Activated CD4-positive, alpha-beta T cell treated with anti-CD3 and anti-CD28 coated beads, Interleukin-2, amount 50 U/mL, for 24 hours (primary cell): ENCODE measurements at places on chromosomes 12 and 14.

GRCh38 chr12:55039395-55040354, 19.9 kb downstream of the NEUROD4 start:
- no peak for DNase-seq

DNA sequence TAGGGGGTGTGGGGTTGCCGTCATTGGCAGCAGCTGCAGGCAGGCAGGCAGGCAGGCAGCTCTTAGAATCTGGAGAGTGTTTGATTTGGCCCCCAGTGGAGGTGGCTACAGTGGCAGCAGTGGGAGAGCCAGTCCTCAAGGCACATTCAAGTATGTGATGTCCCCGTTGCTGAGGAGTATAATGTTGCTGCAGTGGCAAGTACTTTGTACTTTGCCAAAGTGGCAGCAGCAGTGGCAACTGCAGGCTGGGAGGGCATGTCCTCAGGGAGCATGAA, 147.1 kb downstream of the PAPOLA start:
- DNase-seq, result no peak

DNA sequence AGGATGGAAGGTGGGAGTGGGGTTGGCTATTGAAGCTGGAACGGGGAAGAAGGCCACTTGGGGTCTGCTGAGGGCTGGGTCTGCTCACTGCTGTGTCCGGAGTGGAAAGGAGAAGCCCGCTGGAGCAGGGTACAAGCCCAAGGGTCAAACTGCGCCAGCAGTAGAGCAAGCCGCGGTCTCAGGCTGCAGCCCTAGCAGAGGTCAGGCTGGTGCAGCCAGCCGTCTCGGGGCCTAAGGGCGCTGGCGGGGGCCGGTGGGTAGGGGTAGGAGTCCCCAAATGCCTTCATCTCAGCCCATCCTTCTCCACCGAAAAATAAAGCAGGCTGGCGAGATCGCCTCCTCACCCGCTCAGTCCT, 718 bp upstream of the JDP2 start:
- DNase-seq, result no peak

DNA sequence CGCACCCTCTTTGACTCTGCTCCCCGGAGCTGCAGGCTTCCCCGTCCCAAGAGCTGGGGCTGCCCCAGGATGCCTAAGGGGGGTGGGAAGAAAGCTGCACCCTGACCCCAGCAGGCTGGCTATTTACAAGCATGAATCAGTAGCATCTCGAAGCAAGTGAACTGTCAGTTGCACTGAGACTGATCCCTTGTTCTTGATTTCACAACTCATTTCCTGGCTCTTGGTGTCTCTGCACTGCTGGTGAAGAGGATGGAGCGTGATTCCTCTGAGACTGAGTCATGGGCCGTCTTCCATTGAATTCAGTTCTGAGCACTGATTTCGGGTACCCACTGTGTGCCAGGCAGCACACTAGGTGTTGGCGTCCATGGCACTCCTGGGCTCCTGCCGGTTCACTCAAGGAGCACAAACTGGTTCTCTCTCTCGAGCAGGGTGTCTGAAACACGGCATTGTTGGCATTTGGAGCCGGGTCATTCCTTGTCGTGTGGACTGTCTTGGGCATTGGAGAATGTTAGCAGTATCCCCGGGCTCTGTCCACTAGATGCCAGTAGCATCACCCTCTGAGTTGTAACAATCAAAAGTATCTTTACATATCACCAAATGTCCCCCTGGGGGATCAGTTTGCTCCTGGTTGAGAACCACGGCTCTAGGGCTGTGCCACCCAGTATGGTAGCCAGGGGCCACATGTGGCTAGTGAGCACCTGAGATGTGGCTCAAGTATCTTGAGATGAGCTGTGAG, 86.9 kb downstream of the RIN3 start:
- DNase-seq, result no peak

DNA sequence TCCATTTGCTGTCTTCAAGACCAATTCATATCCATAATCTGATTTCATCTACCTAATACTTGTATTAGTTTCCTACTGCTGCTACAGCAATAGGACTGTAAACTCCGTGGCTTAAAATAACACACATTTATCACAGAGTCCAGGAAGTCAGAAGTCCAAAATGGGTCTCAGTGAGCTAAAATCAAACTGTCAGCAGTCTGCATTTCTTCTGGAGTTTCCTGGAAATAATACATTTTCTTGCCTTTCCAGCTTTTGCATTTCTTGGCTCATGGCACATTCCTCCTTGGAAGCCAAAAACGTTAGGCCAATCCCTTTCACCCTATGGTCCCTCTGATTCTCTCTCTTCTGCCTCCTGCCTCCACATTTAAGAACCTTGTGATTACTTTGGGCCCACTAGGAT, 239.8 kb downstream of the PRKD1 start:
- DNase-seq, result no peak

DNA sequence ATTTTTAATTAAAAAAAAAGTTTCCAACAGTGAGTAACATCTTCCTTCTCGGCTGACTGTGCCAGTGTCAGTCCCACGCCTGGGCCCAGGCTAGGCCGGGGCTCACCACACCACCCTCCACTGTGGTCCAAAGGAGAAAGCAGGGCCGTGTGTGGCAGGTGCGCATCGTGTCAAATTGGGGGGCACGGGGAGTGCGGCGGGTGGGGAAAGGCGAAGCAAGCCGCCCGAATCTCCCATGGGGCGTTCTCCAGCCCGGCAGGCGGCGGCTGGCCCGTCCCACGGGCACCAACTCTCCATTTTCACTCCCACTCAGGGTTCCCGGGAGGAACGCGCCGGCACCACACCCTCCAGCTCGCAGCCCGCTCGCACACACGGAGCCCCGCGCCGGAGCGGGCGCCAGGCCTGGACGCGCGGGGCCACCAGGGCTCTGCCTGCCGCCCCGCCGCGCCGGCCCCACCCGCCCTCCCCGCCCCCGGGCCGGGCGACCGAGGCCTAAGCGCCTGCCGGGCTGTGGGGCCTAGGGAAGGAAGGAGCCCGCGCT, 604 bp downstream of the EEA1 start:
- DNase-seq, result peak; percentile 44

- no peak for DNase-seq
Measured at GRCh38 chr12:114655934-114656749, 27.8 kb downstream of the TBX3 start.

GRCh38 chr12:31057671-31058070, 16.0 kb upstream of the DDX11 start:
- no peak for DNase-seq

DNA sequence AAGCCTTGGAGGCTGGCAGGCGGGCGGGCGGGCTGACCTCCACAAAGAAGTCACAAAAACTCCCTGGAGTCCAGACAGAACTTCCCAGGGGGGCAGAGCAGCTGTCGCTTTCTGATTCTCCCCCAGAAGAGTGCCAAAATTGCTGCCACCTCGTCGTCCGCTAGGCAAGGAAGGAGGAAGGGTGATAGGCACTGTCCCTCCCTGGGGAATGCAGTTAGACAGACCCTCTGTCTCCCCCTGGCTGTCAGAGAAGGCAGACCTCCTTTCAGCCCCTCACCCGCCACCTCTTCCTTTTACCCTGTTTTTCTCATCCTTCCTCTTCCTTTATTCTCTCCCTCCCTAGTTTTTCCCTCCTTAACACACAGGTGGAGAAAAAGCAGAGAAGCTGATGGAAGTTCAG, 18.7 kb downstream of the GRIN2B start:
- no peak for DNase-seq

GRCh38 chr14:29016050-29016900, 249.7 kb downstream of the FOXG1 start:
- no peak for DNase-seq

- DNase-seq, result no peak
Measured at GRCh38 chr12:50991291-50991690, 34.9 kb downstream of the SLC11A2 start.

DNA sequence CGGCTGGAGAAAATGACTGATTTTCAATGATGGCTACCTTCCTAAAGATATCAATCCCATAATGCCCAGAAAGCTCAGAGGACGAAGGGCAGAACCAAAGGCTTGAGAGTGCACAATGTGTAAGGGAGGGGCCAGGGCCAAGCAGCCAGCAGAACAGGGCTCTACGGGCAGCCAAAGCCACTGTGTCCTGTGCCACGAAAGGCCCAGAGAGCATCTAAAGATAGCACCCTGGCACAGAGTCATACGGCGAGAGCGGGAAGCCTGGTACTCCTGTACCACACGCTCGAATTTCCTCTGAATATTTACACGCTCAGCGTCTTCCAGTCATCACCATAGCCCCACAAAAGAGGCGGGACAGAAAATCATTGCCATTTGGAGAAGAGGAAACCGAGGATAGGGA, 39.5 kb downstream of the PRMT8 start:
- DNase-seq, result no peak

- no peak for DNase-seq
Measured at GRCh38 chr14:76313852-76314251, 62.1 kb upstream of the ESRRB start.

DNA sequence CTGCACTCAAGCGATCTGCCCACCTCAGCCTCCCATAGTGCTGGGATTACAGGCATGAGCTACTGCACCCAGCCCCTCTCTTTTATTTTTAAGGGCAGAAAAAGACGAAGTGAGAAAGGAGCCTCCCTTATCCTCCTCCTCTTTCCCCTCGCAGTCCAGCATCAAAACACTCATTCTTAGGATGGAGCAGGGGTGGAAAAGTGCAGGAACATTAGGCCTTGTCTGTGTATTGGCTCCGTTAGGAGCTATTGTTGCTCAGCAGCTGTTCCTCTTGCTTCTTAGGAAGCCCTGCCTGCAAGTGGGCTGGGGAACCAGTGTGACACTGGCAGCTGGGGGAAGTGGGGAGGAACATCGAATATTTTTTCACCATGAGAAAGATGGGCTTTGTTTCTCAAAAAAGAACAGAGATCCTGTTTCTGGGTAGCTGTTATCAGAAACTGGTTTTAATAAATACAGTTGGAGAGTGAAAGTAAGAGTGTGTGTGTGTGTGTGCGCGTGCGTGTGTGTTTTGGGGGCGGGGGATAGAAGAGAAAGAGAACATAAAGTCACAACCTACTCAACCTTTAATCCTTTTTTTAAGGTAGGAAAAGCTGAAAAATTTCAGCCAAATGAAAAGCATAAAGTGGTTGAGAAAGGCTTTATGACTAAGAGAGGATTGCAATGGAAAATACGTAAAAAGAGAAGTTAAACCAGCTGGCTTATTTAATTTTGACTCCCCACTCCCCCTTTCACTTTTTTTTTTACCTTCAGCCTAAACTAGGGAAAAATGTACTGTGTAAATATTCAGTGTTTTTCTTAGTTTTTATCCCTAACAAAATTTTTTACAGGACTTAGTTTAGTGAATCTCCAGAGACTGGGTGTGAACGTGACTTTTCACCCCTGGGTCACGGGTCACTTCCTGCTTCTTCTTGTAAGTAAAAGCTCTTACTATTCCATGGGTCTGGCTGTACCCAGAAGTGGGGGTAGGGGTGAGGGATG, 197.2 kb upstream of the PLEKHG7 start:
- DNase-seq, result peak; percentile 50

DNA sequence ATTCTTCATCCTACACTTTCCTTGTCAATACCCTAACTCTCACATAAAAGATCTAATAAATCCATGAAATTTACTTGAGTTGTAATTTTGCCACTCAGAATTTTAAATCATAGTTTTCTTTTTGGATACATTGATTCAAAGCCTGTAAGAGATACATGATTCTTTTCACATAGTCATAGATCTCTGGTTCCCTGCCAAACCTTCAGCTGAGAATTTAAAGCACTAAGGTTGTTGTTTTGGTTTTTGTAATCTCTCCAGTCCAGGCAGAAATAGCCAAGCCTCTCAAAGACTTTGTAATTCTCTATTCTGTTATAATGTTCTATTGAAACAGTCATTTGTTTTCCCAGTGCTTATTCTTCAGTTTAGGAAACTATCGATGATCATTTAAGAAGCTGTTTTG, 273.9 kb downstream of the TRHDE start:
- no peak for DNase-seq

DNA sequence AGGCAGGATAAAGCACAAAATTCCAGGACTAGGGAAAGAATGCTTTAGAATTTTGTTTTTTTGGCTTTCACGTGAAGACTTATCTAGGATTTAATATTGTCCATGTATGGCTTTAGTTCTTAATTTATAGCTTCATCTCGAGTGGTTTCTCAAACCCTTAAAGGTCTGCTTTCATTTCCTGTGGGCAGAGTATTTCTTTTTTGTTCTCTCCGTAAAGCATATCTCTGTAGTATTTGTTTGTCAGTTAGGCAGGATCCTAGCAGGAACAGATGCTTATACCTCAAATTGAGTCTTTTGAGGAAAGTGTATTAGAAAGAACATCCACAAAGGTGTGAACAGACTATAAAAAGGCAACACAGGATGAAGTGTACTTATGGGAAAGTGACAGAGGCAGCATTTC, 697.1 kb upstream of the SEL1L start:
- DNase-seq, result no peak

DNA sequence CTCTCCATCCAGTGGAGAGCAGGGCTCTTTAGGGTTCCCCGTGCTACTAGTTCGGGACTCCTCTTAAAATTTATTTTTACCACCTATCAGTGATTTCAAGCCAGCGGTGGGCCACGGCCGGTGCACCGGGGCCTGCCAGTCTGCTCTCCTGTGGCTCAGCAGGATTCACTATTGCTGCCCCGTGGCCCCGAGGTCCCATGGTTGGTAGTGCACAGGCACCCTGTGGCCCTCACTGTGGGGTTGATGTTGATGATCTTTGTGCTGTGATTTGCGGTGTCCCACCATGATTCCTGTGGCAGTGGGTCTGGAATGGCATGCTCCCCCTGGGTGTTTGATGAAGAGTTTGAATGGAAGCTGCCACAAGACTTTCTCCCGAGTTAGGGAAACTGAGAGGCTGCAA, 12.6 kb upstream of the MEG3 start:
- no peak for DNase-seq

- DNase-seq, result no peak
Measured at GRCh38 chr14:54667026-54667744, 100.3 kb downstream of the SAMD4A start.

DNA sequence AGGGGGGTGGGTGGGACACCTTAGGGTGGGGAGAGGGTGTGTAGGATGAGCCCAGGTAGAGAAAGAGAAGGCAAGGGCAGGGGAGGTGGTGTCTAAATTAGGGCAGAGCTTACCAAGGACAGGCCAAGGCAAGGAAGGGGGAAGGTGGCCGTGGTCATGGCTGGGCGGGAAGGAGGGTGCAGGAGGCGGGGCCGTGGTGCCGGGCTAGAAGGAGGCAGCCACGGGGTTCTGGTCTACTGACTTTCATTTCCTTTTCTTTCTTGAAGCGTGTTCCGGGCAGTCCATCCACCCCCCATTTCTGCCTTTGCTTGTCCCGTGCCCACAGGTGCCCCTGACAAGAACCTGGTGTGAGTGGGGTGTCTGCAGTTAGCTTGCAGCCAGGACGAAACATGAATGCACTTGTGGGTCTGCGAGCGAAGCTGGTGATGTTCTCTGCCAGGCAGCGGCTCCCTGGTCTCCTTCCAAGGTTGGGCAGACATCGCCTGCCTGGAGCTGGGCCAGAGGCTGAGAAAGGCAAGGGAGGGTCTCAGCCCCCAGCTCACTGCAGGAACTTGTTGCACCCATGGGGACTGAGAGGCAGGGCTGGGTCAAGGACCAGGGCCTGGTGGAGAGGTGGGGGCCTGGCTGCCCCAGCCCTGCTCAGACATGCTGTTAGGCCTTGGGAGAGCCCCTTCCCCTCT, 58.2 kb downstream of the KIF26A start:
- DNase-seq, result no peak

GRCh38 chr12:76264611-76265012, 83.6 kb downstream of the BBS10 start:
- DNase-seq, result no peak
